ENCODE measurements at places on chromosomes 3 and 15. TPM values are rescaled to one million over a fixed set of nuclear protein-coding genes. Genes with fewer than 3 reads are reported as not detected.

- no peak for DNase-seq
These were observed 64.5 kb upstream of the ZNF280D start for GRCh38 chr15:56797720-56798275.

- DNase-seq, result no peak
These were observed 238.5 kb downstream of the WDR72 start for GRCh38 chr15:53520996-53521395.

DNA sequence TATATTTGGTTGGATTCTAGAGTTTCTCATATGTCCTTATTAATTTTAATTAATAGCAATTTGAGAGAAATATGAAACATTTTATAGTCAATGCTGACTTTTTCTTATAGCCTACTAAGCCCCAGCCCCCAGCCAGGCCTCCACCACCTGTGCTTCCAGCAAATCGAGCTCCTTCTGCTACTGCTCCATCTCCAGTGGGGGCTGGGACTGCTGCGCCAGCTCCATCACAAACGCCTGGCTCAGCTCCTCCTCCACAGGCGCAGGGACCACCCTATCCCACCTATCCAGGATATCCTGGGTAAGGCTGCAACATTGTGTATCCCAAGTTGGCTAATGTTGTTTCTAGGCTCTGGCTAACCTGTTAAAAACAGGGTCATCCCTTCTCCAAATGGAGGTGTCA lies 66.7 kb downstream of the PDCD6IP start:
- no peak for DNase-seq

Gene KLHL40
- 0.19 TPM for total RNA-seq

GRCh38 chr3:186536883-186537844 lies 7.0 kb downstream of the CRYGS start:
- no peak for DNase-seq

Gene RNF13
- 45.0 TPM for total RNA-seq
